ENCODE measurements at places on chromosomes 3 and 15.

- DNase-seq, result peak; percentile 80
These were observed 12.0 kb downstream of the CMTM7 start for GRCh38 chr3:32403663-32404062.

GRCh38 chr3:53688989-53689388 is 157.2 kb downstream of the CHDH start:
- DNase-seq, result no peak

GRCh38 chr3:126490619-126491018 is 14.9 kb upstream of the ZXDC start:
- DNase-seq, result no peak

DNA sequence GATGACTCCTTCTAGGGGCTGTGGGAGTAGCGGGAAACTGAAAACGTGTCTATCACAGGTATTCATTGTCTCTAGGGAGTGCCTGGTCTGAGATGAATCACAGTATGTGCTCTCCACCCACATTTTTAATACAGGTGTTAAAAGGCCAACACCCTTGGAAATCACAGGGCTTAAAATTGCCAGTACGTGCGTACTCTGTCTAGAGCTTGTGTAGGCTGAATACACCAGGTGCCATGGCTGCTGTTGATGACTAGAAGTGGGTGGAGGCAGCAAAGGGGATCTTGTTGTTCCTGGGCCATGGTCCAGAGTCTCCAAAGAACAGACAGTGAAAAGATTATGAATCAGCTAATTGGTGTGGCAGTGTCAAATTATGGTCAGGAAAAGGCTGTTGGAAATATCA is 35.1 kb upstream of the P3H2 start:
- DNase-seq, result no peak

GRCh38 chr3:159779883-159780282 is 208.8 kb upstream of the IL12A start:
- DNase-seq, result no peak

GRCh38 chr3:10950476-10951294 is 41.9 kb upstream of the SLC6A1 start:
- peak; percentile 25 for DNase-seq

DNA sequence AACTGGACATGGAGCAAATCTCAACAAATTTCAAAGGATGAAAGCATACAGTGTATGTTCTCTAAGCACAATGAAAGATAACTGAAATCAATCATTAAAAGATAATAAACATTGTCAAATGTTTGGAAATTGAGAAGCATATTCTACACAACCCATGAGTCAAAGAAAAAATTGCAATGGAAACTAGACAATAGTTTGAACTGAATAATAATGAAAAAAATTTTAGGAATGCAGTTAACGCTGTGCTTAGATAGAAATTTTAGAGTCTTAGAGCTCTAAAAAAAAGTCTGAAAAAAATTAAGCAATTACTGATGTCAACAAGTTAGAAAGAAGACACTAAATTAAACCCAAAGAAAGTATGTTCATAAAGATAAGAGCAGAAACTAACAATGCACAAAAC is 15.5 kb downstream of the RABL3 start:
- DNase-seq, result no peak

DNA sequence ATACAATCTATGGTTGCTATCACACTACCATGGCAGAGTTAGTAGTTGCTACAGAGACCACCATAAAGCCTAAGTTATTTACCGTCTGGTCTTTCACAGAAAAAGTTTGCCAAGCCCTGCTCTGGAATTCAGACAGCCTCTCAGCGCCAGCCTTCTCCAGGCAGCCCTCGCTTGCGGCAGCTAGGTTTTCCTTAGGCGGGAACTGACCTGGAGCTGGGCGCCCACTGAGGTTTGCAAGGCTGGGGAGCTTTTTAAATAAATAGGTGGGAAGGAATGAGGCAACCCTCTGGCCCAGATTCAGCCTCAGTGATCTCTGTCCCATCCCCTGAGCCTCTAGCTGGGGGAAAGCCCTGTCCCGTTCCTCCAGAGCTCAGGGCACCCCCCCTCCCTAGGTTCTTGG is 1.2 kb downstream of the CTSH start:
- no peak for DNase-seq

- DNase-seq, result no peak
These were observed 288.6 kb downstream of the FOXP1 start for GRCh38 chr3:71294919-71295318.
